Tibial artery (tissue), 4 donors: ENCODE measurements at places on chromosomes 5 and 9.

GRCh38 chr5:163660486-163660885 lies 155.1 kb downstream of the MAT2B start:
- DNase-seq: no peak

- DNase-seq: no peak
These were observed 118.8 kb downstream of the GAPVD1 start for GRCh38 chr9:125380406-125380805.

GRCh38 chr9:14400658-14400995 lies 86.7 kb upstream of the NFIB start:
- peak; percentile 46 for DNase-seq

- DNase-seq: no peak
These were observed 149.8 kb upstream of the TNC start for GRCh38 chr9:115267790-115268189.

GRCh38 chr5:386432-387341 lies 56.3 kb upstream of the EXOC3 start:
- no peak for DNase-seq

- DNase-seq: no peak
These were observed 92.4 kb downstream of the NFIB start for GRCh38 chr9:14221558-14221957.

DNA sequence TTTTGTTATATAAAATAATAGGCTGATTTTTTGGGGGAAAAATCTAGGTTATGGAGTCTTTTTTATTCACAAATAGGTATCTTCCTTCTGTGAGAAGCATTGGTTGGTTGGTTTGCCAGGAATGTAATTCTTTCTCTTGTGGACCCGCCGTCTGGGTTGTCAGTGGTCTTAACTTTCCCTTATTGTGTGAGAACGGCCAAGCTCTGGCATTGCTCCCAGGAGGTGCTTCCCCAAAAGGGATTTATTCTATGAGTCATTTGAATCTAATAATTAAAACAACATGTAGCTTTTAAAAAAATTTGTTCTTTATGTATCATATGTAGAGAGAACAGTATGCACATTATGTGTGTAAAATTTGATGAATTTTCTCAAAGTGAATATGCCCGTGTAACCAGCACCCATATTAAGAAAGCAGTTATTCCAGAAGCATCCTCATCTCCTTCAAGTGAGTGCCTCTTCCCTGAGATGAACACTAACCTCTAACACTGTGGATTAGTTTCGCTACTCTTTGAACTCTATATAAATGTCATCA lies 114.4 kb downstream of the MAST4 start:
- DNase-seq: no peak

DNA sequence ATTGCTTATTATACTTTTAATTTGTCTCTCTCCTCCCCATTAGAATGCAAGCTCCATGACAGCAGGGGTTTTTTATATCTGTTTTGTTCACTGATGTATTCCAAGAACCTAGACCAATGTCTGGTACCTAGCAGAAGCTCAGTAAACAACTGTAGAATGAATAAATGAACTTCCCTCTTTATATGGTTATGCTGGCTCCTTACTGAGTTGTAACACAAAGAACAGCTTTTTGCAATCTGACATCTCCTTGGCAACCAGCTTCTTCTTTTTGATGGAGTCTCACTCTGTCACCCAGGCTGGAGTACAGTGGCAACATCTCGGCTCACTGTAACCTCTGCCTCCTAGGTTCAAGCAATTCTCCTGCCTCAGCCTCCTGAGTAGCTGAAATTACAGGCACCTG lies 13.6 kb downstream of the TRMO start:
- DNase-seq: no peak

- no peak for DNase-seq
These were observed 210.1 kb upstream of the TBCA start for GRCh38 chr5:77986261-77986660.

DNA sequence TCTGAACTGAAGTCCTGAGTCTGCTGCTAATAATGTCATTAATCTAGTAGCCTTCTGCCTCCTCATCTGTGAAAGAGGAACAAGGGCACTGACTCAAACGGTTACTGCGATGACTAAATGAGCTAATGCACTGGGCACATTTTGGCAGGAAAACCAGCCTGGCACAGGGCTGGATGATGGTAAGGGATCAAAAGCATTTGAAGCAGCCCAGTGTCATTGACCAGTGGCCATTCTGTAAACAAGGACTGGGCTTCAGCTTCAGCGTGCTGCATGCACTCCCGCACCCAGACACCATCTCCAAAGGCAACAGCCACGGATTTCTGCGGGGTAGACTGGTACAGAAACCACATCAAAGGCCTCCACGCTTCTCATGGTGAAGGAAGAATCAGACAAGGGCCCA lies 8.0 kb downstream of the GCNT4 start:
- DNase-seq: no peak
